Anterior cingulate cortex (tissue), 58 donors: ENCODE measurements at places on chromosomes 1 and 21.
A peak's percentile ranks its signal among the peaks of the same experiment; 100 is the strongest.

DNA sequence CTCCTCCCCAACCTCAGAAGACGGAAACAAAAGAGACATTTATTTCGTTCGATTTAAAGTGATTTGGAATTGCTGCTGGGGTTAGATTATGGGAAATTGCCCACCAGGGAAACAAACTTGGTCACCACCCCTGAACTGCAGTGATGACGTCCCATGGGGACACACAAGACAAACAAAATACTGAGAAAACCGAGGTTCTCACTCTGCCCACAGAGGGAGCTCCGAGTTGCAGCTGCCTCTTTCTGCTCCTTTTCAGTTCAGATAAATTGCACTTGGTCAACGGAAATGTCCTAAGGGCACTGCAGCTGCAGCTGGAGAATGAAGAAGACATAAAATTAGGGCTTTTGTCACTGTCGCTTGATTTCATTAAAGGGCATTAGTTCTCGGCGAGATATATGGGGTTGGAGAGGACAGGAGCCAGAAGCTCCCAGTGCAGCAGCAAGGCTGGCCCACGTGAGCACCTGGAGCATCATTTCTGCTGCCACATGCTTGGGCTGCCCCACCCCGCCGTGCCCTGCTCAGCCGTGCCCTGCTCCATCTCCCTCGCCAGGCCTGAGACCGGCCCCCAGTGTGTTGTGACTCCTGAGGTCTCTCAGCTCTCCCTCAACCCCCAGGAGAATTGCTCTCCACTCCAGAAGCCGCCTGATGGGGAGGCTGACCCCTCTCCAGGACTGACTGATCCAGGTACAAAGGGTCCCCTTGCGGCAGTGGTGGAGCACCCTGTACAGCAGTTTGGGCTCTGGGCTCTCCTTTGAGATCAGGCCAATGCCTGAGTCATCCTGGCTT lies 231.7 kb upstream of the AJAP1 start:
- no peak for DNase-seq

DNA sequence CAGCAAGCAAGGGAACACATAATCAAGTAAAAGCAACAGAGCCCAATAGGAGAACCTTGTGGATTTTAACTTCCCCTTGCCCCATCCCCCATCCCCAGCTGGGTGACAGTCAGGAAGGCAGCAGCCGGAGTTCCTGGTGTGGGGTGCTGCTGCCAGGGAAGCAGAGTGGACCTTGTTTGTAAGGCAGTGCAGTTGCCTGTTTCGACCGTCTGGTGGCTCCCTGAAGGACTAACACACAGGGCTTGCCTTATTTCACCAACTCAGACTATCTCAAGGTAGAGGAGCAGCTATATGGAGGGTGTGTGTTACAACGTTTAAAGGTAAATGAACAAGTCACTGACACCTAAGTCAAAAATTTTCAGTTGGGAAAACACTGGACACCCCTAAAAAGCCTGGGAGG lies 6.6 kb downstream of the KRTAP10-8 start:
- no peak for DNase-seq

GRCh38 chr1:205925736-205926135 lies 17.5 kb downstream of the SLC26A9 start:
- DNase-seq: no peak

GRCh38 chr1:36355811-36356210 lies 29.9 kb downstream of the STK40 start:
- DNase-seq: no peak

- DNase-seq: no peak
Measured at GRCh38 chr1:220182111-220182510, 88.2 kb downstream of the IARS2 start.

- DNase-seq: no peak
Measured at GRCh38 chr1:7421471-7422075, 349.5 kb upstream of the VAMP3 start.

- no peak for DNase-seq
Measured at GRCh38 chr21:42214921-42215320, 4.0 kb upstream of the ABCG1 start.

DNA sequence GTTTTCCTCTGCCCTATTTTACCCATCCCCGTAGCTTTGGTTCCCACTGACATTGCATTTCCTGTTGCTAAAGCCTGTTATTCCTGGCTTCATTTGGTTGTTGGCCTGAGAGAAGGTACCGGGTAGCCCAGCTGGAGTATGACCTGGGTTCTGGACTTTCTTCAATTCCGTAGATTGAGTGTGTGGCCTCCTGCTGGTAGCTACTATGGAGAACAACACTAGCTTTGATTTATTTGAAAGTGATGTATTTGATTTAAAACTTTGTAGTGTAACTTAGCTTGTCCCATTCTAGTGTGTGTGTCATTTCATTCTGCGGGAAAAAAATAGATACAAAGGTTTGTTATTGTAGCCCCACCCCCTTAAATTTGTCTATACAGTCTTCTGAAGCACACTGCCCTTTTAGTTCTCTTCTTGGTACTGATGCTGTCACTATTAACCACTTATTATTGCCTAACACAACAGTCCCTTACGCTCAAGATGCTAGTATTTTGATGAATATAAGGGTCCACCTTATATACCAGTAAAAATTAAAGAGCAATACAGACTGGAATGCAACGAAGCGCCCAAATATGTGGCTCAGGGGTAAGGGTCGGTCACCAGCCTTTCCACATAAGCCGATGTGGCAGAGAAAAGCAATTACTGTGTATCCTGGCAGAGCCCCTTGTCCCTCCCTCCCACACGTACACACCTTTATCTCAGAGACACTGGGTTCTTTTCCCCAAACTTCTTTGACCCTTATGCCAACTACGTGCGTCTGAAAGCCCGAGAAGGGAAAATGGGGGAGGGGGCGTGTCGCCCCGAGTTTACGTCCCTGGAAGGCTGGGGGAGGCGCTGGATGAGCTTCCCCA lies 643 bp upstream of the MOV10 start:
- no peak for DNase-seq

DNA sequence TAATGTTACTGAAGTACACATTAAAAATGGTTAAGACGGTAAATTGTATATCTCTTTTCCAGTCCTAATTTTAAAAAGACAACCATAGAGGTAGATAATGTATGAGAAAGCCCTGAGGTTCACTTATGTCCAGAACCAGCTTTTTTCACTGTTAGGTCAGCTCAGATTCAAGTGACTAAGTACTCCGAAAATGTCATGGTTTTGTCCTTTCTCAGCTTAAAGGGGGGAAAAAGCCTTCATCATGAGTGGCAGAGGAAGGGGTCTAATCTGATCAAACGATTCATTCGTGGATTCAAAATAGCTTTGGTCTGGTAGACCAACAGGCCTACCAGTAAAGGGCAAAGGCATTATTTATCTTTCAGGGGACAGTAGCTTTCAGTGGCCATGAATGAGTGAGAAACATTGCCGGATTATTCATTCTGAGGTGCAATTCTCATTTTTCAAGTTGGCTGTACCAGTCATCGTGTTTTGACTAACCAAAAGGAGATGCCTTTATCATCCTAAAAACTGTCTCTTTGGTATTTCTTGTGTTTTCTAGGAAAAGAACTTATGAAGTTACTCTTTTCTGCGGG lies 208.4 kb downstream of the HHIPL2 start:
- no peak for DNase-seq

- no peak for DNase-seq
Measured at GRCh38 chr1:66282891-66283621, 250.9 kb upstream of the SGIP1 start.

DNA sequence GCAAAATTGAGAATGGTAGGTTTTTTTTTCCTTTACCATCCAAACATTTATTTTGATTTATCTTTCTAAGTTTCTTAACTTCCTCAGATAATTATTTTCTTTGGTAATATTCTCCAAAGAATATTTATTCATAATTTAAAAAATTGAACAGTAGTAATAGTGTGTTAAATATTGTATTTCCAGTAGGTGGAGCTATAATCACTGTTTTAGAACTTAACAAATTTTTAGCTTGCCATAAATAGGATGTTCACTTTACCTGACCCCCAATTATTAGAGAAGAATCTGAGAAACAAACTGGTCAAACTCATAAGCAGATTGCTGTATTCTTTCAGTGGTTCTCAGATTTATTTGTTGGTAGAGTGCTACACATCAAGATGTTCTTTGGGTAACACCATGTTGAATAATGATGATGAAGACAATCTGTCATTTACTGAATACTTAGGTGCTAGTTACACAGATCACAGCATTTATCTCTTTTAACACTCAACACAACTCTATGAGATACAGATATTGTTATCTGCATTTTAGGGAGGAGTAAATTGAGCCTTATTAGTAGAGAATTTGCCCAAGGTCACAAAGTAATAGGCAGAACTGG lies 82.4 kb upstream of the GPR88 start:
- no peak for DNase-seq

- DNase-seq: no peak
Measured at GRCh38 chr1:212873518-212873917, 15.4 kb downstream of the FLVCR1 start.

GRCh38 chr1:228353601-228354371 lies 52.8 kb downstream of the TRIM11 start:
- DNase-seq: no peak

DNA sequence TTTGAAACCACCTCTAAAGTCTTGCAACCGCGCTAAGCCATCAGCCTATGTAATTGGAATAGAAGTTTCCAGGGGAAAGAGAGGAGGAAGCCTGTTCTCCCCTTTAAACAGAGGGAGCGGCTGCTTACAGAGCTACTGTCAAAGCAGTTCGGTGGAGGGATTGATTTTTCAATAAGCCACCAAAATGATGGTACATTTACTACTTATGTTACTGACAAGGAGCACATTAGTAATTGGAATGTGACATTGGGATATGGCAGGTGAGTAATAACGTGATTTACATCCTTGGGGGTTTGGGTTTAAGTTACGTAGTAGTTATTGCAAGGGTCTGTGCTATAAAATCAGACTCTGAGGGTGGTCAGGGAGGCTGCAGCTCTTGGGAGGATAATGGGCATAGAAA lies 257.3 kb downstream of the KAZN start:
- DNase-seq: no peak

- DNase-seq: no peak
Measured at GRCh38 chr1:90308421-90308820, 313.5 kb downstream of the ZNF326 start.

GRCh38 chr1:154575951-154576566 lies 8.5 kb downstream of the CHRNB2 start:
- DNase-seq: peak; percentile 22

DNA sequence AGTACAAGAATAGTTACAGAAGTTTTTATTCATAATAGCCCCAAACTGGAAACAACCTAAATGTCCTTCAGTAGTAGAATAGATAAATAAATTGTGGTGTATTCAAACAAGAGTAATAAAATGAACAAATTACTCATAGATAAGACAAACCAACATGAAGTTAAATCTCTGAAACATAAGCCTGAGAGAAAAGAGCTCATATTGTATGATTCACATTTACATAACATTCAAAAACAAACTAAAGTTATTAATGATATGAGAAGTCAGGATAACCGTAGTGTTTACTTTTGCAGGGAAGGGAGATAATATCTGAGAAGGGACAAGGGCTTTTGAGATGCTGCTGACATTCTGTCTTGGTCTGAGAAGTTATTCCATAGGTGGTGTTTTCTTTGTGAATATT lies 13.5 kb downstream of the STPG1 start:
- DNase-seq: no peak

- DNase-seq: no peak
Measured at GRCh38 chr1:21263052-21263429, 27.2 kb downstream of the ECE1 start.

DNA sequence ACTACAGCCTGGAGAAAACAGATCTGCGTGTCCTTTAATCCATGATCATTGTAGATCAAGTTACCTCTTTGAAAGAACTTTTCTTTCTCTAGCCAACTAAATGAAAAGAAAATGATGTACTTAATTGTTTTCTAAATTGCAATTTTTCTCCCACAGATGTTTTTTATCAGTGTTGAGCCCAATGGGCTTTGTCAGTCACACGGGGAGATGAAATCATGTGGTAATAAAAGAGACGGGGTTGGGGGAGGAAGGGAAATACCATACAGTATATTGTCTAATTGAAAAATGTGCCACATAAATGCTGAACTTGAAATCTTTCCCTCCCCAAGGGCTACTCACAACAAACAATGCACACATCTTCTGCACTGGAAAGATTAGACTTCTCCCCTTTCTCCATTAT lies 58.4 kb downstream of the NTMT2 start:
- no peak for DNase-seq

DNA sequence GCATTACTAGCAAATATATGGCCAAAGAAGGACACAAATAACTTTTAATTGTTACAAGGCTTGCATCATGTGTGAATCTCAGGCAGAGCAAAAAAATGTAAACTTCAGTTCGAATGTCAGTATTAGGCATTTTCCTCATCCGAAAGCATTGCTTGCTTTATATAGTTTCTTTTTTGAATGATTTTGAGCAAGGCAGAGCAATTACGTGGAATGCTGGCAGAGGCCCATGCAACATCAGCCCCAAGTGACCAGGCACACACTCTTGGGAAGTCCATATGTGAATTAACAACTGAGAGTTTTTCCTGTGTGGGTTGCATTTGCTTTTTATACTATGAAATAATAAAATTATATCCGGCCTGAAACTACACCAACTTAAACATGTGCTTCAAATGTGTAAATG lies 274.8 kb downstream of the PTPRC start:
- DNase-seq: no peak

DNA sequence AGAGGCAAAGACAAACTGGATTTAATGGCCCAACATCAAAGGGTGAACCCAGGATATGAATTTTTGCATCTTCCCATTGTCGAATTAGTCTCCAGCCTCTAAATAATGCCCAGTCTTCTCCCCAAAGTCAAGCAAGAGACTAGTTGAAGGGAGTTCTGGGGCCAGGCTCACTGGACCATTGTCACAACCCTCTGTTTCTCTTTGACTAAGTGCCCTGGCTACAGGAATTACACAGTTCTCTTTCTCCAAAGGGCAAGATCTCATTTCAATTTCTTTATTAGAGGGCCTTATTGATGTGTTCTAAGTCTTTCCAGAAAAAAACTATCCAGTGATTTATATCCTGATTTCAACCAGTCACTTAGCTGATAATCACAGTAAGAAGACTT lies 26.5 kb downstream of the CD53 start:
- no peak for DNase-seq

DNA sequence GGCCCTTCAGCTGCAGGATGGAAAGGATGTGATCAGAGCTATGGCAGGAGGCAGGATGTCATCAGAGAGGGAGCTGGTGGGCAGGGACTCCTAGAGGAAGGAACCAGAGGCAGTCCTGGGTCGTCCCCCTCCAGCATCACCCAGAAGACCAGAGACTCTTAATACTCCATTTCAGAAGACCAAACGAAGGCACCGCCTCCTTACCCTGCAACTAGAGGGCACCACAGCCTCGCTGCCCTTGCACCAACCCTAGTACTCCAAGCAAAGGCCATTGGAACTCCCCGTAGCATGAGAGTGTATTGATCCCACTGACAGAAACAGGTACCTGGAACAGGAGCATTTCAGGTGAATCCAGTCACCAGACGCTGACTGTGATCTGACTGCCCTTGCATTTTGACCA lies 598.1 kb downstream of the NPHP4 start:
- DNase-seq: no peak

- DNase-seq: no peak
Measured at GRCh38 chr1:26109229-26110164, 2.1 kb upstream of the PDIK1L start.
